Fibroblast of the aortic adventitia (primary cell): ENCODE measurements at places on chromosomes 3 and 15.

- DNase-seq: no peak
Observed at GRCh38 chr3:71728632-71729342, 3.6 kb upstream of the EIF4E3 start.

GRCh38 chr3:26428992-26429391 lies 193.6 kb upstream of the LRRC3B start:
- no peak for DNase-seq

DNA sequence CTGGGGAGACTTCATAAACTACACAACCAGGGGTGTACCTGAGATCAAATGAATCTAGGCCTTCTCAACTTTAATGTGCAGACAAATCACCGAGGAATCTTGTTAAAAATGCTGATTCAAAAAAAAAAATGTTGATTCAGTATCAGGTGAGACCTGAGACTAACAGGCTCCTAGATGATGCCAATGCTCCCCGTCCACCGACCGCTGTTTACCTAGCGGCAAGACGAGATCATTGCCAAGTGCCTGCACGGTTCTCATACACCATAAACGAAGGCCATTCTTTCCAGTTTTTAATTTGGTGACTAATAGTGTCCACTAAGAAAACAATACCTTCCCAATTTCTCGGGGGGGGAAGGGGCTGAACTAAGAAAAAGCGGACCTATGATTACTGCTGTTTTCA lies 2.5 kb upstream of the FSIP1 start:
- no peak for DNase-seq

GRCh38 chr3:4959180-4959579 lies 20.1 kb upstream of the BHLHE40 start:
- no peak for DNase-seq

GRCh38 chr15:64164436-64164835 lies 1.6 kb upstream of the PPIB start:
- DNase-seq: no peak

DNA sequence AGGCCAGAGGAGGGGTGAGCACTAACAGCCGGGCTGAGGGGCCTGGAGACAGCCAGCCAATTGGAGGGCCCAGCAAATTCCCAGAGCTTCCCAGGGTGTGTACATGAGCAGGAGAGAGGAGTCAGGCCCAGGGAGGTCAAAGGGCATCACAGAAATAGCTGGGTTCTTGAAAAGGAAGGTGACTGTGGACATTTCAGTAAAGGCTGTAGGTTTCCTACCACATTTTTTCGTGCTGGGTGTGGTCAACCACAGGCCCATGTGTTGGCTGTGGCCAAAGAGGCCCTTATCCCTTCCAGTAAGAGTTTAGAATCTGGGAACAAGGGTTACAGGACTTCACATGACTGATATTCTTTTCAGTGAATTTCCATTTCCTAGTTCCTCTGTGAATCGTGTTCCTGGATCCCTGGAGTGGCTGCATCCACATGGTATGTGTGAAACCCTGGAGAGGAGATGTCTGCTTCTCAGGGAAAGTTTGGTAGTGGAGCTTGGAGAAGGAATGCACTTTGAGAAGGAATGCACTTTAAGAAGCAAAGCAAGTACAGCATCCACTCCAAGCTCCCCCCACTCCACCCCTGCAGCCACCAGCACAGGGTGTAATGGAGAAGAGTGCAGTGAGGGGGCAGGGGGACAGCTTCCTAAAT lies 73.2 kb upstream of the HEG1 start:
- DNase-seq: peak; percentile 99
